ENCODE measurements at places on chromosomes 7 and 10.
A peak's percentile ranks its signal among the peaks of the same experiment; 100 is the strongest.

- DNase-seq = no peak
Measured at GRCh38 chr7:98831641-98832221, 38.1 kb downstream of the TMEM130 start.

GRCh38 chr10:100148353-100149211 lies 37.2 kb downstream of the ERLIN1 start:
- peak; percentile 28 for DNase-seq

GRCh38 chr10:123857616-123858015 lies 34.0 kb downstream of the CPXM2 start:
- no peak for DNase-seq

GRCh38 chr10:34813626-34814222 lies 1.4 kb downstream of the PARD3 start:
- DNase-seq = no peak

DNA sequence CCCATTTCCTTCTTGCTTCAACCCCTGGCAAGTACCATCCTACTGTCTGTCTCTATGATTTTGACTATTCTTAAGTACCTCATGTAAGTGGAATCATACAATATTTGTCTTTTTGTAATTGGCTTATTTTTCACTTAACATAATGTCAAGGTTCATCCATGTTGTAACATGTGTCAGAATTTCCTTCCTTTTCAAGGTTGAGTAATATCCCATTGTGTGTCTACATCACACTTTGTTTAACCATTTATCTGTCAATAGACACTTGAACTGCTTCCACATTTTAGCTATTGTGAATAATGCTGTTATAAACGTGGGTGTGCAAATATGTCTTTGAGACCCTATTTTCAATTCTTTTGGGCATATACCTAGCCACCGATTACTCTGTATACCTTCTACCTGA lies 14.0 kb upstream of the CDK14 start:
- DNase-seq = no peak

- no peak for DNase-seq
Measured at GRCh38 chr7:140745266-140746058, 49.0 kb downstream of the NDUFB2 start.

DNA sequence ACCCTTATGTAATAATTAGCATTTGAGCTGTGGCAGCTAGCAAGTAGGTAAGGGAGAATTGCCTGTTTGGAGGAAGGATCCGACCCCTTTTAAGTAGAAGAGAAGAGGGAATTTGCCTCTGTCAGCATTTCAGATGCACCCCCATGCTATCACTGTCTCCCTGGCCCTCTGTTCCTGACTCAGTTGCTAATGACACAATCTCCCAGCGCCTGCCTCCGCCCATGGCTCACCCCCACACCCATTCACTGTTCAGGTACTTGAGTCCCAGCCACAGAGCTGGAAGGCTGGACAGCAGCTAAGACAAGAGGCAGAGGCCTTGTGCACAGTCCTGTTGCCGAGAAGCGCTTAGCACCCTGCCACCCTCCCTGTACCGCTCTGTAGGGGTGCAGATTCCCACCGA lies 512.3 kb upstream of the GALNT17 start:
- DNase-seq = no peak
